ENCODE measurements at places on chromosomes 3 and 15.

GRCh38 chr3:27813255-27813654 lies 91.1 kb upstream of the EOMES start:
- no peak for DNase-seq

DNA sequence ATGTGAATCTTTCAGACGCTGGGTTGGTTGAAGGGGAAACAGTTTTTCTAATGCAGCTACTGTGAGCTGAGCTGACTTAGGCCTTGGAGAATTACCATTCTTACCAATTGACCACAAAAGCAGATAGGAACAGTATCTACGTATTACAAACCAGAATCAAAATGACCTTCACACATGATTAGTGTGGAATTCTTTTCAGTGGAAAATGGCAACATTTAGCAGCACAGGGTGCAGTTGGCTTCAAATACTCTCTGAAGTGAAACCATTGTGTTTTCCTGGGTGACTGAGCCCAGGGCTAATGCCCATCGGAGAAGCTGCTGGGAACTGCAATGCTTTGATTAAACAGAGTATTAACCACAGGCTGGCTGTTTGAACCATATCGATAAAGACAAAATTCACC lies 40.2 kb upstream of the GOLGA8J start:
- no peak for DNase-seq

DNA sequence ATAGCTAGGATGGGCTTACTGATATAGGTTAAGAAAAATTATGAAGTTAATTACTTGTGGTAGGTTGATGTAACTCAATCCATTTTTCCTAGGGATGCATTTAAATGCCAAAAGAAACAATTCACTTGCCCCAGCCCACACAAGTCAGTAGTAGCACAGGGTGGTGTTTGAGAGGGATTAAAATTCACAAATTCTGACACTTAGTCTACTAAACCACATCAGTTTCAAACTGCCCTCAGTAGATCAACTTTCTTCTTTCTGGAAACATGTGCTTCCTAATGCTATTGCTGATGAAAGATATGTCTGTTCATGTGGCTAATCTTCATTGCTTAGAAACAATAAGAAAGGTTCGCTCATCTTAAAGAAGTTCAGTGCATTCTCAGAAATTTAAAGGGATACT lies 160.6 kb downstream of the EPHA3 start:
- no peak for DNase-seq

- no peak for DNase-seq
These were observed 138.5 kb upstream of the CCDC54 start for GRCh38 chr3:107238787-107239186.

DNA sequence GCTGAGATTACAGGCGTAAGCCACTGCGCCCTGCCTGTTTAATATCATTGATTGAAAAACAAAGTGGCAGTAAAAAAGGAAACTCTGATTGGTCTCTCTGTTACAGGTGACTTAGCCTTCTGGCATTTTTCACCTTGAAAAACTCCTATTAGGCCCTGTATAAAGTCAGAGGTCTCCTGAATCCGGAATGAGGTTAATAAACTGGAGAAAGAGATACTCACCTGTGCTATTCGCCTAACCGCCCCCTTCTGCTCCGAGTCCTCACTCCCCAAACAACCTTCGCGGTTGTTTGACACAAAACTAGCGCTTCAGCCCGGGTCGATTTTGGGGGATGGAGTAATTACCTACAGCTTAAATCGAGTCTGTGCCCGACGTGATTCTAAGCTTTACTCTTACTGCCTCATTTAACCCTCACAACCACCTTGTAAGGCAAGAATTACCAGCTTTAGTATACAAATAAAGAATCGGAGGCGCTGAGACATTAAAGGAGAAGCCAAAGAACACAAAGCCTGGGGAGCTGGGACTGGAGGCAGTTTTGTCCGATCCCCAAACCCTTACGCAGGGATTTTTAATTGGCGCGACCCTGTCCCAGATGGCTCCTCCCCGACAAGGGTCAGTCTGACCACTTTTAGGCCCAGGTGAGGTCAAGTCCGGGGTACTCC lies 441 bp downstream of the CEP70 start:
- DNase-seq: peak; percentile 3

GRCh38 chr3:171784937-171785336 lies 25.3 kb downstream of the PLD1 start:
- DNase-seq: no peak

GRCh38 chr3:80190051-80190450 lies 422.3 kb upstream of the ROBO1 start:
- peak; percentile 28 for DNase-seq

DNA sequence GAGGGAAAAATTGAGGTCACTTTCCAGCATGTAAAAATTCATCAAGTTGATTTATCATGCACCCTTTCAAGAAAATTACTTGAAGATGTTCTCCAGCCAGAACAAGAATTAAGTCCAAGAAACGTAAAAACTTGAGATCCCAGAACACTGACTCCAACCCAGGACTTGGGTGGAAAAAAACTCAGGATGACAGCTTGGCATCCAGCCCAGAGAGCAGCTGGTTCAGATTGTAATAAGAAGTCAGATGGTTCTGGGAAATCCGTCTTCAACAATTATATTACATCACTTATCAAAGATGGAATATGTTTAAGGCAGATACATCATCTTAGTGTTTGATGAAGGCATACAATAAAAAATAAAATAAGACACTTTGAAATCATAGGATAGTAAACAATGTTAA lies 23.0 kb upstream of the DNAJC13 start:
- DNase-seq: peak; percentile 52

DNA sequence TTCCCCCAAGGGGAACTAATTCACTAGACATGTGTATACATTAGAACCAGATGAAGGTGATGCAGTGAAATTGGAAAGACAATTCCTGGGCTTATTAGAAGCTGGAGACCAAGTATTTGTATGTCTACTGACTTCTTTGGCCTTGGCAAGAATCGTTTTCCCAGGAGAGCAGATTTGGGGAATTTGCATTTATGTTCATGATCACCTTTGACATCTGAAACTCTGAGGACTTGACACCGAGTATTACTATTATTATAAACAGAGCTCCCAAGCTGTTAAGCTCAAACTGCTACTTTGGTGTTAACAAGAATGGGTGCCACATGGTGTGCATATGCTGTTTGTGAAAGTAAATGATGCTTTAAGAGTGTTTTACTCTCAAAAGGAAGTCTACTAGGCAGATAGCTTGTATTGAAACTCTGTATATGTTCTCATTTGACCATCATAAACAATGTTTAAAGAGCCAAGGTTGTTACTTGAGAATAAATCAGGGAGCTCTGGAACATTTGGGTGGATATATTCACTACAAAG lies 519.8 kb upstream of the GOLIM4 start:
- no peak for DNase-seq

- no peak for DNase-seq
These were observed 214.9 kb downstream of the CBLB start for GRCh38 chr3:105653868-105654267.

GRCh38 chr3:43455233-43455632 lies 166.6 kb downstream of the ANO10 start:
- peak; percentile 48 for DNase-seq

- no peak for DNase-seq
These were observed 229.8 kb downstream of the NFKBIZ start for GRCh38 chr3:102078854-102079808.

GRCh38 chr15:44438402-44438801 lies 11.0 kb downstream of the CTDSPL2 start:
- no peak for DNase-seq

GRCh38 chr3:24375947-24376384 lies 118.7 kb downstream of the THRB start:
- DNase-seq: no peak

DNA sequence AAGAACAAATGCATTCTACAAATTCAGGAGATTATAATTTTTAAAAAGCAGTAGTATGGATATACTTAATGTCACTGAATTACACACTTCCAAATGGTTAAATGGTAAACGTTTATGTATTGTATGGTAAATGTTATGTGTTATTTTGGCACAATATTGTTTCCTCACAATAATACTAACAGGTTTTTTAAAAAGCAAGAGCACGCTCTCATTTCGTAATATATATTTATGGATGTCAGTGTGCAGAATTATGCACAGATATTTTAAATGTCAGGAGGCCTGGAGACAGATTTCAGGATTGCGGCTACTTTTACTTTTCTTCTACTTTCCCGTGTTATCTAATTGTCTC lies 533 bp downstream of the ZNF445 start:
- no peak for DNase-seq

GRCh38 chr3:171966533-171967136 lies 72.7 kb upstream of the FNDC3B start:
- peak; percentile 64 for DNase-seq

- DNase-seq: no peak
These were observed 518.9 kb downstream of the SHQ1 start for GRCh38 chr3:72329354-72329753.

DNA sequence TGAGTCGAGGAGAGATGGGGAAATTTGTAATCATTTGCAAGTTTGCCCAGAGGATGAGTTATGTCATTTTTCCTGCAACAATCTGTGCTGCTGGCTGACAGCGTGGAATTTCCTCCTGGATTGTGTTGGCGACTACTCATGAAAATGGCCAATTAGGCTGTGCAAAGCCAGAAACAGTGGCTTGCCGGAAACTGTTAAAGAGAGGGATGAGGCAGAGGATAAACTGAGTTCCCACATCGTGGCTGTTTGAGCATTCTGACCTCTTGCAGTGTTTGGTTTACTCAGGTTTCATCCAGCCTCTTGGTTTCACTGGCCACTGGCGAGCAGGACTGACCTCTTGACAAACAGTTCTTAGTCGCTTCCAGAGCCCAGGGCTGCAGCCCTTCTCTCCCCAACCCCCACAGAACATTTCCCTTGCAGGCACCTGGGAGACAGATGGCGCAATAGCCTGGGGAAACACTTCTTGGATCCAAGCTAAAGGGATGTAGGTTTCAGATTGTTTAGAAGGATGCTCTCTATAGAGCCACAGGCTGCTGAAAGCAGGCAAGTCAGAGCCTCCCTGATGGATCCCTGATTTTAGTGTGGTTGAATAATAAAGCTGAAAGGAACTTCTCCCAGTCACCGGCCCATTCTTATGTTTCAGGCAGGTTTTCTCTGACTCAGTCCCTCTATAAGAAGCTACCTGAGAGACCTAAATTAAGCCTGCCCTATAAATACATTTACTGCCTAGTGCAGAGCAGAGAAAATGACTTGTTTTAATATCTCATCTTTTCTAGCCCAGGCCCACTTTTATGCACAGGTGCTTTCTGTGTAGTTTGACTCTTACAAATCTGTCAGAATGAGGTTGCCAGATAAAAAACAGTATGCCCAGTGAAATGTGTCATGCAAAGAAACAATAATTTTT lies 92.8 kb upstream of the UBE2E1 start:
- peak; percentile 94 for DNase-seq

GRCh38 chr15:90232941-90233386 lies 777 bp downstream of the CIB1 start:
- DNase-seq: peak; percentile 29

- DNase-seq: no peak
These were observed 118.0 kb upstream of the NPHP3 start for GRCh38 chr3:132840201-132840700.

DNA sequence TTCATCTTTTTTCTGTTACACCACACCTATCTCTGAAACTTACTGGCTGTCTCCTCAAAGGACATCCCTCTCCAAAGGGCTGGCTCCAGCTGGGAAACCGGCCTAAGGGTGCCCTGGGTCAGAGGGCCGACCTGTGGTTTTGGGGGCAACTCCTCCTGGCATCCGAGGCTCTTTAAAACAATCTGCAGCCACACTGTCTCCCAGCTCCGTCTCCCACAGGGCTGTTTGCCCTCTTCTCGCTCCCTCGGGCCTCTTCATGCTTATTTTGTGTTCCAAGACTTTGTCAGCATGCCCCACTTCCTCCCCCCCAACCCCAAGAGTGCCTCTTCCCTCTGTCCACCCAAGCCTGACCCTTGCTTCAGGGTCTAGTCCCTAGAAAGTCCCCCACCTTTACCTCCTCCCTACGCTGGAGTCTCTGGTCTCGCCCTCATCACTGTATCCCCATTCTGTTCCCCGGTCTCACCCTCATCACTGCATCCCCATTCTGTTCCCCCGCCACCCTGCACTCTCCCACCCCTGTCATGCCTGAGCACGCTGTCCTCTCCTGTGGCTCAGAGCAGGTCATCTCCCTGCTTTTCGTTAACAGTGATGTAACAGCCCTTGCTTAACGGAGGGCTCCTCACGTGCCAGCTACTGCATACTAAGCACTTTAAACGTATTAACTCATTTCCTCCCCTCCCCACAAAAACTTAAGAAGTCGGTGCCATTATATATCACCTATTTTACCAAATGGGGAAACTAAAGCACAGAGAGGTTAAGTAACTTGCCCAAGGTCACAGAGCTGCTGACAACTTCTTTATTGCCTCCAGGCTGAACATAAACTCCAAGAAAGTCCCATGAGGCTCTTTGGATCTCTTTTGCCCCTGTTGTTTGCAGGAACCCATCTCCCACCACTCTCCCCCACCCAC lies 1.1 kb upstream of the CSK start:
- peak; percentile 47 for DNase-seq

GRCh38 chr15:61243983-61244593 lies 15.0 kb upstream of the RORA start:
- no peak for DNase-seq

- DNase-seq: no peak
These were observed 36.8 kb upstream of the TCAIM start for GRCh38 chr3:44301746-44302145.

DNA sequence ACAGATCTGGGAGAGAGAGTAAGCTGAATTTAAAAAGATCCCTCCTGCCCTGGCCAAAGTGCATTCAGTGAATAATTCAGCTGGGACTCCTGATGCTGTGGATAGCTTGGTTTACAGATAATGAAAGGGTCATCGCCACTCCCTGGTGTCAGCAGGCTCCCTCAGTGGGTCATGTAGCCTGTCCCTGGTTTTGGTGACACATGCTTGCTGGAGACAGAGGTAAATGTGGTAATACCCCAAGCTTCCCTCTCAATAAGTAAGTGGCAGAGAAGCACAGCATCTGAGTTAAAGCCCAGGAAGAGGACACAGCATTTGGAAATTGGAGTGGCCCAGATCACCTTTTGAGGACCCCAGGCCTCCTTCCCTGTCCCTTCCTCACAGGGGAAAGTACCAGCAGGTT lies 1.8 kb downstream of the TMEM115 start:
- no peak for DNase-seq

GRCh38 chr15:50377867-50378751 lies 23.1 kb upstream of the GABPB1 start:
- peak; percentile 24 for DNase-seq

- no peak for DNase-seq
These were observed 46.2 kb upstream of the VILL start for GRCh38 chr3:37944391-37944842.

DNA sequence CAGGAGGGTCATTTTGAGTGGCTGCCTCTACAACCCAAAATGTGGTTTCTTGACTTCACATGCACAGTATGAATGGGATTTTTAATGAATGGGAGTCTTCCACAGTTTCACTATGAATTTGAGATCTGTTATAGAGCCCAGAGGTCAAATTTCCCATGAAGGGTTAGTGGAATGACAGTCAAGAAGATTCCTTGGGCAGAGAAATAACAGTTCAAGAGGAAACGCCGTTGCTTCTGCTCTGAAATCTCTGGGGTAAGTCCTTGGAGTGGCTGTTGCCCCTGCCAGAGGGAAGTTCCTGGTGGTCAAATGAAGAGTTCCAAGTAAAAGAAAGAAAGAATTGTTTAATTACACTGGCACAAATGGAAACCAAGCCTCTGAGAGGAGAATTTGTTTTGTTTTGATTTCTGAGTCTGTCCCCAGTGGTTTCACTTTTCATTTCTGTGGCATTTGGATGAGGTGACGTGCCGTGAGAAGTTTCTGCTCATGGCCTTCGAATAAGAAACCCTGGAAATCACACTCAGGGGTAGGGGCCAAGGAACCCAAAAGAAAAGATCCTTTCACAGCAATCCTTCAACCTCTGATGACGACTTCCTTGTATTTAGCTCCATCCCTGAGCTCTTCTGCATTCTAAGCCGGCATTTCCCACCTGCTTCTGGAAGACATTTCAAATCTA lies 77.5 kb upstream of the IL12A start:
- DNase-seq: peak; percentile 23
